ENCODE measurements at places on chromosomes 7 and 10.

DNA sequence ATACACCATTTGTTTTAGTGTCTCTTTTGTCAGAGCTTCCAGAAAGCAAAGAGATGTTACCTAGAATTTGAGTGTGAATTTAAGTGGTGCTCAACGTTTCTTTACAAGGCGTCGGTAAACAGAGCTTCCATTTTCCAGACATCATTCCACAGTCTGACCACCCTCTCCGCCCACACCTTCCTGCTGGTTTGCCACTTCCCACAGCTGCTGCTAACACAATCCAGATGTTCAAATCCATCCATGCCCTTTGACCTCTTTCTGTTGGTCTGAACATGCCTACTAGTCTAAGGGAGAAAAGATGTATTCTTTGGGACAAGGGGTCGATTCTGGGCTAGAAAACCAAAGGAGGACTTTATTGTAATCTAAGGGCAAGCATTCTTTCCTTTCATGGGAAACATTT is 86.1 kb downstream of the FAM107B start:
- DNase-seq, result peak; percentile 17

GRCh38 chr10:17854044-17854652 is 45.0 kb downstream of the MRC1 start:
- DNase-seq, result no peak

DNA sequence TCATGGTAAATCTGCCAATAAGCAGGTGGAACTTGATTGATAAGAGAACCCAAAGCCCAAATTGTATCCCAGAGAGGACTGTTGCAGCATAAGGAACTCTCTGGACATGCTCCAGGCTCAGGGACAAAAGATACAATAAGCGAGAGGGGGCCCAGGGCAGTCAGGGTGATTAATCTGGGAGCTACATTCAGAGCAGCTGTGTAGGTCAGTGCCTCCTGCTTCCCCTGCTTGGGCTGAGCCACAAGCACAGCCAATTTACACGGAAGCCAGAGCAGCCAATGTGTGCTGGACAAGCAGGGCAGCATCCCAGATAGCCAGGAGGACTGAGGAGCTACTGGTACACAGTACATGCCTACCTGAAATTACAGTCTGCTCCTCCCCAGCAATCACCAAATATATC is 24.2 kb downstream of the MYPN start:
- DNase-seq, result peak; percentile 35

DNA sequence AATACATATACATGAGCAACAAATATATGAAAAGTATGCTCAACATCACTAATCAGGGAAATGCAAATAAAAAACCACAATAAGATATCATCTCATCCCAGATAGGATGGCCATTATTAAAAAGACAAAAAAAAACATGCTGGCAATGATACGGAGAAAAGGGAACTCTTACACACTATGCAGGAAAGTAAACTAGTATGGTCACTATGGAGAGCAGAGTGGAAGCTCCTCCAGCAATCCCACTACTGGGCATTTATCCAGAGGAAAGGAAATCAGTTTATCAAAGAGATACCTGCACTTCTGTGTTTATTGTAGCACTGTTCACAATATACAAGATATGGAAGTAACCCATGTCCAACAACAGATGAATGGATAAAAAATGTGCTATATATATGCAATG is 217.5 kb downstream of the SDK1 start:
- no peak for DNase-seq

Data from BE2C (cell line).